H9 (cell line): ENCODE measurements at places on chromosomes 1 and 21.

GRCh38 chr1:175871647-175872046 lies 128.3 kb upstream of the TNR start:
- DNase-seq = no peak

DNA sequence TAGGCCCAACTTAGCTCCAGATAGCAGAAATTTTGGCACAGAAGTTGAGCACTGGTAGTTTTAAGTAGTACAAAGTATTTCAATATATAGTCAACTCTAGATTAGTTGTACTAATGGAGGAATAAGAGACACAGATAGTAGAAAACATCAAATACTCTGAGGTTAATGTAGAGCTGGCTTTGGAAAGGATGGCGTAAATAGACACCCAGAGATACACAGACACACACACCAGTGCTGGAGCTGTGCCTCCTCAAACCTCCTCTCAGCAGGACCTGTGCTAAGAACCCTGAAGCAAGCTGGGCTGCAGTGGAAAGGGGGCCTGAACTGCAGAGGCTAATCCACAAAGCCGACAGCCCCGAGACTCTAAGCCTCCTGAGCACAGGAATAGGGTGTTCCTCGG lies 67.0 kb upstream of the EDEM3 start:
- no peak for DNase-seq

GRCh38 chr1:119646521-119647227 lies 1.4 kb downstream of the ZNF697 start:
- no peak for DNase-seq

GRCh38 chr21:44454747-44455523 lies at the start of gene LRRC3:
Gene LRRC3, plus strand, starts transcription at chr21:44455510. Its CDS starts 1,135 bp downstream, at chr21:44456645.
- peak; percentile 99 for DNase-seq

- DNase-seq = no peak
Observed at GRCh38 chr1:93961443-93961842, 52.2 kb upstream of the GCLM start.

GRCh38 chr1:56074007-56074651 lies 505.2 kb downstream of the PLPP3 start:
- DNase-seq = no peak

- DNase-seq = no peak
Observed at GRCh38 chr1:230270559-230271281, 155.4 kb downstream of the PGBD5 start.

DNA sequence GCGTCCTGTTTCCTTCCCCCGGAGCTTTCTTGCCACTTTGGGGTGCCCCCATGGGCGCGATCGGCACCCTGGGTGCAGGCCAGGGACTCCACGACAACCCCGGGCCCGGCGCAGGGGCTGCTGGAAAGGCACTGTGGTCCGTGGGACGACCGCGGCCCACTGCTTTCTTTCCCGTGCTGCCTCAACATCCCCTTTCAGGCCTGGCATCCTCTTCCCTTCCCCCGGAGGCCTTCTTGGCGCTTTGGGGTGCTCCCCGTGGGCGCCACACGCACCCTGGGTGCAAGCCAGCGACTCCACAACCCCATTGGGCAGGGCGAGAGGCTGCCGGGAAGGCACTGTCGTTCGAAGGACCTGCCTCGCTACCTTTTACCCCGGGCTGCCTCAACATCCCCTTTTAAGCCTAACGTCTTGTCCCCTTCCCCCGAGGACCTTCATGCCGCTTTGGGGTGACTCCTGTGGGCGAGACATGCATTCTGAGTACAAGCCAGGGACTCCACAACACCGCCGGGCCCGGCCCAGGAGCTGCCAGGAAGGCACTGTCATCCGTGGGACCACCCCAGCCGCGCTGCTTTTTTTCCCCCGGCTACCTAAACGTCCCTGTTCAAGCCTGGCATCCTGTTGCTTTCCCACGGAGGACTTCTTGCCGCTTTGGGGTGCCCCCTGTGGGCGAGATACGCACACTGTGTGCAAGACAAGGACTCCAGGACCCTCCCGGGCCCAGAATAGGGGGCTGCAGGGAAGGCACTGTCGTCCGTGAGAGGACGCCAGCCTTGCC lies 137.8 kb downstream of the LIPI start:
- peak; percentile 33 for DNase-seq

DNA sequence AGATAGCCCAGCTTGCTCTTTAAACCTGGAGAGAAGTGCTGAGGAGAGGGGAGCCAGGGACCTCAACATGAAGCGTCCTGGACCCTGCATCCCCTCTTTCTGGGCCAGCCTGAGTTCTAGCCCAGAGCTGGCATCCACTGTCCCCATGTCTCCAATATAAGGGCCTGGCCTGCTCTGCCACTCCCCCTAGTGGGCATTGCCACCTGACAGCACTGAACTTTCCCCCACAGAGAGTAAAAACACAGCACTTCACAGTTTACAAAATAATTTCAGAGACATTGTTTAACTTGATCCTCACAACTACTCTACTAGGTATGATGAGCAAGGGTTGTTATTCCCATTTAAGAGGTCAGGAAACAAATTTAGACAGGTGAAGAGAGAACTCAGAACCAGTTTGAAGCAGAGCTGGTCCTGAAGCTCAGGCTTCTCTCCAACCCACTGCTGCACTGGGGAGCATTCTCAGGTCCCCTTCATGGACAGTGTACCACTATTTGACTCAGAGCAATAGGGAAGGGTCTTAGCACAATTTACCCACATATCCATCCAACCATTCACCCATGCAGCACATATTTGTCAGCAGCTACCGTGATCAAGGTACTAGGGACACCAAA lies 151.2 kb downstream of the DMRTA2 start:
- peak; percentile 52 for DNase-seq

DNA sequence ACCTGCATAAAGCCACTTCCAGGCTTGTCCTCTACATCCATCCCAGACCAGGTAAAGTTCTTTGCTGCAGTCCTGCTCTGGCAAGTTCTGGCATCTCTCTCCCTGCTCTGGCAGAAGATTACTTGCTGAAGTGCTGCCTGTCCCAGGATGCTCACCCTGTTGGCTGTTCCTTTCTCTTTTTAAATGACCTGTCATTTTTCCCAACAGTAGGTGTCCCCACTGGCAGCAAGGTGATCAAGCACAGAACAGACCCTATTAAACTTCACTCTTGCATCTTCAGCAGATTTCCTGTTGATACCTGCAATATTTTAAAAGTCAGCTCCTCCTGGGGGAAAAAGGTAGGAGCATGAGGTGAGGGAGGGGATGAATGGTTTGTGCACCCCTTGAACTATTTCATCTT lies 332.6 kb downstream of the PBX1 start:
- no peak for DNase-seq

DNA sequence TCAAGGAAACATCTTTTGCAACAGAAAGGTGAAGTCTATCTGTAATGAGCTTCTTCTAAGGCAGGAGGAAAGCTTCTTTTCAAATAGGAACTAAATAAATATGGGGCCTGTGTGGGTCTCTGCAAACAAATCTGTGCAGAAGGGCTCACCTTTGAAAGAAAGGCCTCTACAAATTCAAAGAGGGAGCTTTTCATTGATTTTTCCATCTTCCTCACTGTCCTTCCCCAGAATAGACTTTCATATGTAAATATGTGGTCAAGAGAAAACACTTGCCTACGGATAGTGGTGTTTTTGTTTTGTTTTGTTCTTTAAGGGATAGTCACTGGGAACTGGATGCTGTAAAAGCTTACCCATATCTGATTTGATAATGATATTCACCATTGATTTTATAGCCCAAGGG lies 223.4 kb downstream of the DSCAM start:
- DNase-seq = no peak

GRCh38 chr1:229430761-229431283 lies 3.1 kb downstream of the ACTA1 start:
- DNase-seq = peak; percentile 88

GRCh38 chr1:212591922-212592321 lies 16.6 kb upstream of the ATF3 start:
- DNase-seq = no peak

DNA sequence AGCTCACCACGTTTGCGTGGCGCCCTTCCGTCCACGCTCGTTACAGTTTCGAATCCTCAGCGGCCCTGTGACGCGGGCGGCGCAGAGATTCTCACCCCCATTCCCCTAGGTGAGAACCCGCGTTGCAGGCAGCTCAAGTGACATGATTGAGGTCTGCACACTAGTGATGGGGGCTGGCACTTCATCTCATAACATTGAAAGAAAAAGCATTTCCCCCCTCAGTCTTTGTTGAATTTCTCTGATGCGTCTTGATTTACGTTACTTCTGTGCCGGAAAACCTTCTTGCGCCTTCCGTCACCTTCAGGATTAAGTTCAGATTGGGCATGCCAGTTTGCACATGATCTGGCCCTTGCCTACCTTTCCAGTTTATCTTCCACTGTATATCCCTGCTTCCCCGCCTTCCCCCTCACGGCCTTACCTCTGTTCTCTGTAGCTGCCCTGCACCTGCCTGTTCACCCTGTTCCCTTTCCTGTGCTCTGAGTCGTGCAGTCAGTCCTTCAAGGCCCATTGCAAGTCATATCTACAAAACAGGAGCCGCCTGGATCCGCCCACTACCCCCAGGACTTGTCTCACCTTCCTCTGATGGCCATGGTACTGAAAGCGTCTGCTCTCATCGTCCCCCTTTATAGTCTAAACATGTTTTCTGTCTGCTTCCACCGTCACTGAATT lies 1.1 kb downstream of the CTPS1 start:
- peak; percentile 45 for DNase-seq

DNA sequence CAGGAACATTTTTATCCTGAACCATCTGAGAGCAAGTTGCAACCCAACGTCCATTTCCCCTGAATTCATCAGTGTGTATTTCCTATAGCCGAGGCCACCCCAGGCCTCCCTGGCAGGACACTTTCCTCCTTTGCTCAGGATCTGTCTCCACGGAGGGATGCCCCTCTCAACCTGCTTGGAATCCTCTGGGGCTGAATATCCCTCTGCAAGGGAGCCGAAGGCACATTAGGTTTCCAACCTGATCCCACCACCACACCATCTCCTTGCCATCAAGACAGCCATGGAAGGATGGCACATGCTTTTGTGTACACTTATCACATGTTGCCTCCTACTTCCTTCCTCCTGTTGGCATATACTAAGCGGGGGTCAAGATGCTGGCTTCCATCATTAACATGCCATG lies 74.8 kb upstream of the EDN2 start:
- DNase-seq = no peak

- DNase-seq = no peak
Observed at GRCh38 chr1:10637834-10638558, 158.4 kb downstream of the CASZ1 start.

DNA sequence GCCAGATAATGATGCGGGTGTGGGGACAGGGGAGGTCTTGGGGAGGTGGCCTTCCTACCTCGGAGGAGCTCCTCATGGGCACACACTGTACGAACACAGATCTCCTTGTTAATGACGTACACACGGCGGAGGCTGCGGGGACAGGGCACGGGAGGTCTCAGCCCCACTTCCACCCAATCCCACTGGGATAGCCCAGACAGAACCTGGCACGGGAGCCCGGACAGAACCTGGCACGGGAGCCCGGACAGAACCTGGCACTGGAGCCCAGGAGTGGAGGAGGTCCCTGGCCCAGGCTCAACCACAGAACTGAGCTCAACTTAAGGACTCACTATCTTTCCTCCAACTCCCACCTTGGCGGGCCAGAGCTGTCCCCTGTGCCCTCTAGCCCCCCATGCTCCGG lies 5.2 kb downstream of the MFAP2 start:
- DNase-seq = no peak

DNA sequence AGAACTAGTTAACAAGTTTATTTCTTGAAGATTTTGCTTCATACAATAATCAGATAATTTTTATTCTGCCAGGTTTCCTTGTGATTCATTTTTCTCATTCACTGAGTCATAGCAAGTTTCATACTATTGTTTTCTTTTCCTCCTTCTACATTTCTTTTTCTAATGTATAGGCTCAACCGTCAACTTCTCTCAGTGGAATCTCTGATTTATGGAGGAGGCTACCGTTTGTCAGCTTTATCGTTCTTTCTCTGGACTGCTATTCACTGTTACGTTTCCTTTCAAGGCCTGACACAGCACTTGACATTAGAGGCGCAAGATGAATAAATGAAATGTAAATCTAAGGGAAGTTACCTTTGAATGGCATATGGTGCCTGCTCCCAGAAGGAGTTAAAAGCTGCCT lies 284.3 kb upstream of the NR5A2 start:
- no peak for DNase-seq

GRCh38 chr21:31781737-31782136 lies 49.8 kb upstream of the SCAF4 start:
- DNase-seq = no peak

DNA sequence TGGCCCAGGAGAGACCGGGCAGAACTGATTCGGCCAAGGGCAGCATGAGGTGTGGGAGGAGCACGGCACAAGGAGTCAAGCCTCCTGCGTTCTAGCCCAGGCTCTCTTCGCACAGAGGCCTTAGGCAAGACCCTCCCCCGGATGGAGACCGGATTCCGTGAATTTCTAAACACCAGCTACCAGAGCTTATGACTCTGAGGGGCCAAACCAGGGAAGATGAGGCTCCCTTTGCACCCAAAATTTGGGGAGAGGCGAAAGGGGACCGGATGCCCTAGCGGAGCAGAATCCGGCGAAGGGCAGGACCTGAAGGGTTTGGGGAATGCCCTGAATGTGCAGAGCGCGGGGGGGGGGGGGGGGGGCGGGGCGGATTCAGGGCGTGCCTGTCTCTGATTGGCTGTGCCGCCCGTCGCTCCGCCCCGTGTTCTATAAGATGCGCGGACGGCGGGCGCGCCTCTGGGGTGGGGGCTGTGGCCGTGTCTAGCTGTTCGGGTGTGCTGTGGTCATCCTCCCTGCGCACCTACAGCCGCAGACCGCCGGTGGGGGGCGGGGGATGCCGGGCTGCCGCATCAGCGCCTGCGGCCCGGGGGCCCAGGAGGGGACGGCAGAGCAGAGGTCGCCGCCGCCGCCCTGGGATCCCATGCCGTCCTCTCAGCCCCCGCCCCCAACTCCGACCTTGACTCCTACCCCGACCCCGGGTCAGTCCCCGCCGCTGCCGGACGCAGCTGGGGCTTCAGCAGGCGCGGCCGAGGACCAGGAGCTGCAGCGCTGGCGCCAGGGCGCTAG lies at the start of gene TRNP1:
Gene TRNP1 (plus strand): TSS at position 456 of the 783 bp plus-strand sequence. CDS start 95 bp downstream, at position 551.
- DNase-seq = peak; percentile 93

DNA sequence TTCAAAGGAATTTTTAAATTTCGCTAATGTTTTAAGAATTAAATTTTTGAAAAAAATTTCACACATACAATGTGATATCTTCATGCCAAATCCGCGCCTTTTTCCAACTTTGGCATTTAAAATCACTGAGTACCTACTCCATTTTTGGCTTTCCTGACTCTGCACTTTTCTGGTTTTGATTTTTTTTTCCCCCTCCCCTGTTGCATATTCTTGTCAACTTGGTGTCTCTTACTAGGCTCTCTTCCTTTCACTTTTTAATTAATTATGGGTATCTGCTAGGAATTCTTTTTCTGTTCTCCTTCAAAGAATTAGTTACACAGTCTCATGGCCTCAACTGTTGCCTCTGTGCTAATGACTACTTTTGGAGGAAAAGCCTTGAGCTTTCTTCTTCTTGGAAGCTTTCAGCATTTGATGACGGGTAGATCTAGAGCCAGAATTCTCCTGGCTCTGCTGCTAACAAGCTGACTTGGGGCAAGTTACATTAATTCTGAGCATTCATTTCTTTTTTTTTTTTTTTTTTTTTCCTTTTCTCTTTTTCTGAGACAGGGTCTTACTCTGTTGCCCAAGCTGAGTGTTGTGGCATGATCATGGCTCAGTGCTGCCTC lies 1.8 kb downstream of the AGL start:
- no peak for DNase-seq

- no peak for DNase-seq
Observed at GRCh38 chr1:203468326-203468725, 7.3 kb upstream of the PRELP start.
